ENCODE measurements at places on chromosomes 3 and 15.
A peak's percentile ranks its signal among the peaks of the same experiment; 100 is the strongest.

GRCh38 chr3:160811237-160811548, 55.2 kb downstream of the PPM1L start:
- DNase-seq: no peak

DNA sequence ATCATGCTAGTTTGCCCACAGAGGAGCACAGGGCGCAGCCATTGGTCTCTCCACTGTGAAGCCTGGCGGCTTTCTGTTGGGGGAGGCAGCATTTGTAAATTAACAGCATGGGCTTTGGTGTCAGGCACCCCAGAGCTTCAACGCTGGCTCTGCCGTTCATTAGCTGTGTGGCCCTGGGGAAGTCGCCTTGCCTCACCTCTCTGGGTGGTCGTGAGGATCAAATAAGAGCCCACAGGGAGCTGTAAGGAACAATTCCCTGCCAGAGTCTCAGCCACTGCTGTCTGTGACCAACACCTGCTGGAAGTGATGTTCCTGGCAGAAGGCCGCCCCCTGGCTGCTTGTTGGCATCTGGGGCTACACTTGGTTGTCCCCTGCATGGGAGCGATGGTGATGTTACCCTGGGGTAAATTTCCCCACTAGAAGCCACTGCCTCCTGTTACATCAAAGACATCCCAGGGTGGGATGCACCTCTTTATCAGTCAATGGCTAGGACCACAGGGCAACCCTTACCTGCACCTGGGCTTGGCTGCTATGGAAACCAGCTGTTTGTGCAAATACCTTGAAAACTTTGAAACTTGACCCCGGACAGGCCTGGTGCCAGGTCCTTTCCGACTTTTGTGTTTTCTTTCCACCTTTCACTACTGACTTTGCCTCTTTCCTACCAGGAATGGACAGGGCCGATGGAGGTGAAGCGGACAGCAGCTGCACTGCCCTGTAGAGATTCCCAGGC, 36.9 kb downstream of the DNASE1L3 start:
- peak; percentile 46 for DNase-seq

DNA sequence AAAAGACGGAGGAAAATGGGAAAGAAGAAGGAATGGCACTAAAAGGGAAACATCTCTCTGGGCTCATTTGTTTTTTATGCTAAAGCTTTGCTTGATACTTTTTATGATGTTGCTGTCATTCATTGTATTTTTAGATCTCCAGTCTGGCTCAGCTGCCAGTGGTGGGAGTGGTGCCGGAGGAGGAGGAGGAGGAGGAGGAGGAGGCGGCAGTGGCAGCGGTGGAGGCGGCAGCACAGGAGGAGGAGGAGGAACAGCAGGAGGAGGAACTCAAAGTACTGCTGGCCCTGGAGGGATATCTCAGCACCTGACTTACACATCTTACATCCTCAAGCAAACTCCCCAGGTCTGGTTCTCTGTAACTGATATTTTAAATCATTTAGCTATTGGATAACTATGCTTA, 49.6 kb downstream of the MAP6D1 start:
- DNase-seq: no peak

- peak; percentile 36 for DNase-seq
These were observed 995 bp downstream of the CHST14 start for GRCh38 chr15:40471808-40472150.

DNA sequence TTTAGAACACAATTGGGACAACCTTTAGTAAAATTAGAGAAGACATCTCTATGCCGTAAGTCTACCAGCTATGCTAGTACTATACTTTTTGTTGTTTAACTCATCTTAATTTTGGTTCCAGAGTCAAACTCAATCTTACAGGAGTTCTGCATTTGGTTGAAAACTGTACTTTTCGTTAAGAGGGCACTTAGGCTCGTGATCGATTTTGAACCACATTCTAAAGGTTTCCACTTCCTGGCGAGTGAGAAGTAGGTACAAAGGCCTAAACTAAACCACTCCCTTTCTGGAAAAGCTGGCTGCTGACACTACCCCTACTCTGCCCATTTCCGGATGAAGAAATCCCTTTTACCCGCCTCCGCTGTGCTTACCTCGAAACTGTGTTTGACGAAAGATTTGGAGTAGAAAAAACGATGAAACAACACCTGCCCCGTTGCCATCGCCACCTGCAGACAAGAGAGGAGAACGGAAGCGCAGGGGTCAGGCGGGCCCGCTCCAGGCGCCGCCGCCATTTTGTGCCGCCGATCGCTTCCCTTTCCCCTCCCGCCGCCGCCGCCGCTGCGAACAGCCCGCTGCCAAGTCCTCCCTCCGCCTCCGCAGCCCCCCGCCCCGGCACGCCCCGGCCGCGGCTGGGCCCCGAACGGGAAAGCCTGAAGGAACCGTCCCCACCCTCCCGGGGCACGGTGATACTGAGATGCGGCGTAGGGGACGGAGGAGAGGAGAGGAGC, 748 bp downstream of the CCNL1 start:
- peak; percentile 84 for DNase-seq

- DNase-seq: no peak
These were observed 232.7 kb downstream of the IGSF11 start for GRCh38 chr3:118801899-118802298.

DNA sequence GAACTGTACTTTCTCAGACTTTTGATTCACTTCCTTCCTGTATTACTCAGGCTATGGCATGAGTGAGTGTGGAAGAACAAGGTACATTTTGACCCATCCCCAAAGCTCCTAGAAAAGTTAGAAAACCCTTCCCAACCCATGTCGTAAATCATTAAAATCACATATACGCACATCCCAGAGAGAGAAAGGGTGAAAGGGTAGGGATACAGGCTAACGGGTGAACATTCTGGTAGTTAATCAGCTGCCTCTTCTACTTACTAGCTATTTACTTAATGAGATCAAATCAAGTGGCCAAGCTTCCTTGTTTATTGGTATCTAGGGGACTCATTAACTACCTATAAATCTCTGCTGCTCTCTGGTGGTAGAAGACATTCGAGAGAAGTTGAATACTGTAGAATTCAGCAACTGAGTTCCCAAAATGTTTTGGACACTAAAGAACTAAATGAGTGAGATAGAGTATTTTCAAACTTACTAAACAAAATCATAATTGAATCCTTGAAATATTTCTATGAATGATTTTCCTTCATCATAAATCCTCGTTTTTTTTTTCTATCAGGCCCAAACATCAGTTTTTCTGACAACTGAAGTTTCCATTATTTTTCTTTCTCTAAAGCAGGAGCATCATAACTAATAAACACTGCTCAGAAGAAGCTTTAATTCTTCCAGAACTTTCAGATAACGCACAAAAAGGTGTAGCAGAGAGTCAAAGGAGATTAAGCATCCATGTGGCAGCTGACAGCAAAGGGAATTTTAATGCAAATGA, 124.2 kb downstream of the IMPG2 start:
- no peak for DNase-seq

Measured in stimulated activated CD4-positive, alpha-beta T cell treated with anti-CD3 and anti-CD28 coated beads, Interleukin-15, amount 100 ng/mL, for 24 hours (primary cell).